ENCODE measurements at places on chromosomes 12 and 14.

- DNase-seq = no peak
Observed at GRCh38 chr14:69335371-69335771, 62.7 kb downstream of the ERH start.

- no peak for DNase-seq
Observed at GRCh38 chr12:128600886-128601285, 222.9 kb downstream of the SLC15A4 start.

DNA sequence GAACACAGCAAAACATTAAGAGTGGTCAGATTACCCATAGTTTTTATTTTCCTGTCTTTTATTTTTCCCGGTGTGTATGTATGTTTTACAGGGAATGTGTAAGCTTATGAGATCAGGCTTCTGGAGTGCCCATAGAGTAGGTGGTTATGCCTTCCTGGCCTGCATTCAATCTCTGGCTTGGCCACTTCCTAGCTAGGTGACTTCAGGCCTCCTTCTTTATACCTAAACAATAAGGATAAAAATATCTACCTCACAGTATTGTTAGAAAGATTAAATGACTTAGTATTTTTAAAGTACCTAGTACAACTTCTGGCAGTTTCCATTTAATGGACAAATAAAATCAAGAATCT is 42.4 kb downstream of the ITPR2 start:
- DNase-seq = no peak

GRCh38 chr14:61461808-61462275 is 140.5 kb downstream of the PRKCH start:
- peak; percentile 56 for DNase-seq

GRCh38 chr14:41051801-41052200 is 554.9 kb upstream of the LRFN5 start:
- no peak for DNase-seq

GRCh38 chr14:60381909-60382308 is 104.0 kb downstream of the C14orf39 start:
- no peak for DNase-seq

DNA sequence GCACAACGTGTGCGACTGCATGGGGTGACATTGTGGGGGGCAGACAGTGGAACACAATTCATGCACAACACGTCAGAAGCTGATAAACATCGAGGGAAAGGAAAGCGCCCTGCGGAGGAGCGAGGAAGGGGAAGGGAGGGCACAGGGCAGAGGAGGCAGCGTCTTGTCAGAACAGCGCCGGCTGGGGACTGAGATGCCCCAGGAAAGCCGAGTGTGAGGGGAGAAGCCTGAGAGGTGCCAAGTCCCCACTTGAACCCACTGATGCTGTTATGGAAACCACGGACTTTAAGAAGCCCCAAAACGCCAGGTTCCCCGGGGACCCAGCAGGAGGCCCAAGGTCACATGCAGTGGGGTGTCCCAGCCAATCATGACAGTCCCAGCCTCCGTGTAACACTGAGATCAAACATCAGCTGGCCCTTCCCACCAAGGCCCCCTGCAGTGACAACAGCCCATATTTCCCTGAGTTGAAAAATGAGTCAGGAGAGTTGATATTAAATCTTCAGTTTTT is 70.0 kb downstream of the GALNT9 start:
- DNase-seq = no peak

- DNase-seq = no peak
Observed at GRCh38 chr14:60093606-60094005, 1.9 kb downstream of the PCNX4 start.

DNA sequence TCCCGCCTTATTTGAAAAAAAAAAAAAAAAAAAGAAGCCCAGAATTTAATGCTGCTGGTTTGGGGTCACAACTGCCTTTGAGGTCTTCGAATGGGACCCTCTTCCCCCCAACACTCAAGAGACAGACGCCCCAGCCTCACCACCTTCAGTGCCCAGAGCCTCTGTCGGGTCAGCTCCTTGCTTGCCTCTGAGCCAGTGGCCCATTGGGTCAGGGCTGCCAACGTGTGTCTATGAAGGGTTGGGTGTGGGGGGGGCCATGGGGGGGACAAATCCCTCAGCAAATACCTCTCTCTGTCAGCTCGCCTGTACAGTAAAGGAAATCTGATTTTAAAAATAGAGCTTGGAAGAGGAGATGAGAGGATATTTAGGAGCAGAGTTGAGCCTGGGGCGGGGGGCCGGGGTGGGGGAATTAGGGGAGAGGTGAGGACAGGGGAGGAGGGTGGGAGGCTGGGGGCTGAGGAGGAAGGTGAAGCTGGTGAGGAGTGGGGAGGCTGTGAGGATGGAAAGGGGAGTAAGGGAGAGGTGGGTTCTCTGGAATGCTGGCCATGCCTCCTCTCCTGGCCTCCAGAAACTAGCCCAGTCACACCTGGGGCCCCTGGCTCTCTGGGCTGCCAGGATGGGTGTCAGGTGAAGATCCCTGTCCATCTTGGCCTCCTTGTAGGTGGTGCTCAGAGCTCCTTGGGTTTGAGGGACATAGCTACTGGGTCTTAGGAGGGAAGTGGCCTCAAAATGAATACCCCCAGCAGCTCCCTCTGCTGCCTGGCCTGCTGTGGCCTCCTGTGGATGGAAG is 13.3 kb downstream of the RTL1 start:
- no peak for DNase-seq

GRCh38 chr12:113470871-113471618 is 626 bp downstream of the LHX5 start:
- DNase-seq = no peak

GRCh38 chr12:131830335-131830913 is 2.2 kb downstream of the MMP17 start:
- DNase-seq = peak; percentile 89

DNA sequence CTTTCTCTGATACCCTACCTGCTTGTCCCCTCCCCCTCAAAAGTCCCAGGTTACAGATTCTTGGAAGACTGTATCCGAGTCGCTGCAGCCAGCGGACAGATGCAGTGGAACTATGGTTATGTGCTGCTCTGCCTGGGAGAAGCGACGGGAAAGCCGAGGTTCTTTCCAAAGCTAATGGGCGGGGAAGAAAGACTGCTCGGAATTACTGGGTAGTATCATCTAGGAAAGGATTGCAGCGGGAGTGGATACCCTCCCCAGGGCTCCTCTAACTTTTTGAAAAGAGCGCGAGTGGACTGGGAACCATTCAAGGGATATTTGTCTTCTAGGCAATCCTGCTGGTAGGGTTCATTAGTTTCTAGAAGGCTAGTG is 1.4 kb downstream of the PTHLH start:
- DNase-seq = no peak

- no peak for DNase-seq
Observed at GRCh38 chr12:108048686-108049085, 80.4 kb upstream of the WSCD2 start.

DNA sequence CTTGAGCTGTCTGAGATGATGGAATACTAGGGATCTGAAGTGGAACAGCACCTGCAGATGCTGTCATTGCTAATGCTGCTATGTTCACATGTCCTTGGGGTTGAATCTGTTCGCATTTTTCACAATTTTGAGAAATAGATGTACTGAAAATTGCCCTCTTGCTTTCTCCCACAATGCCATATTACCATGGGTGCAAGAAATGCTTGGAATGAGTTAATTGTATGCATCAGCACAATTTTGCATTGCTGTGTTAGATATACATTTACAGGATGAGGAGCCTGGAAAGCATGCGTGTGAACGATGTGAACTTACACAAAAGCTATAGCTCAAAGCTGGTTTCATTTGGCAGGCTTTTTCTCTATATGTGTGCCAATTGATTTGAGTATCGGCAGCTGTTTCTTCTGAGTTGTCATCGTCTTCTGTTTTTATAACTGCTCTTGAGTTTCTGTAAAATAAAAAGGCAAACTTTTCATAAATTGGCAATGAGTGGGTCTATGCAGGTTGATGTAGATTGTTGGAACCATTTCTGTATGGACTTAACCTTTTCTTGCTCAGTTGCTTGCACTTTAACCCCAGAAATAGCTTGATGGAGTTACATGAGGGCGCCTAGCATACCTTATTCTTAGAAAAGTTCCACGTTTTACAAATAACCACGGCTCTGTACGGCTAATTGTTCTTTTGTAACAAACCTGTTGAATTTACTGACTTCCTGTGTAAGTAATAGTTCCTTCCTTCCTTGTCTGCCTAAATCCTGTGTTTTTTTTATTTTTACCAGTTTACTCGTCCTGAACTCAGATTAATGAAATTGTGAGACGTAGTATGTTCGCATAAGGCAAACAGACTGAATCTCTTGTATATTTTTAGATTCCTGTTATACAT is 105.9 kb downstream of the FGD4 start:
- no peak for DNase-seq

DNA sequence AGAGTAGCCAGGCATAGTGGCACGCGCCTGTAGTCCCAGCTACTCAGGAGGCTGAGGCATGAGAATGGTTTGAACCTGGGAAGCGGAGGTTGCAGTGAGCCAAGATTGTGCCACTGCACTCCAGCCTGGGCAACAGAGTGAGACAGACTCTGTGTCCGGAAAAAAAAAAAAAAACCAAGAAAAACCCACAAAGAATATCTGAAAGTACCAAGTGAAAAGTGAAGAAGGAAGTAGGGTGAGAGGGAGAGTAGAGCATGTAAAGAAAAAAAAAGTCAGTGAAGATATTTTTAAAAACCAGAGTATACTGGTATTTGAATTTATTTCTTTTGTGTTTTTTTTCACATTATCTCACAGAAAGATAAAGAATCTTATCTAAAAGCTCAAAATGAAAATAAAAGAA is 43.3 kb upstream of the ISM2 start:
- DNase-seq = no peak

DNA sequence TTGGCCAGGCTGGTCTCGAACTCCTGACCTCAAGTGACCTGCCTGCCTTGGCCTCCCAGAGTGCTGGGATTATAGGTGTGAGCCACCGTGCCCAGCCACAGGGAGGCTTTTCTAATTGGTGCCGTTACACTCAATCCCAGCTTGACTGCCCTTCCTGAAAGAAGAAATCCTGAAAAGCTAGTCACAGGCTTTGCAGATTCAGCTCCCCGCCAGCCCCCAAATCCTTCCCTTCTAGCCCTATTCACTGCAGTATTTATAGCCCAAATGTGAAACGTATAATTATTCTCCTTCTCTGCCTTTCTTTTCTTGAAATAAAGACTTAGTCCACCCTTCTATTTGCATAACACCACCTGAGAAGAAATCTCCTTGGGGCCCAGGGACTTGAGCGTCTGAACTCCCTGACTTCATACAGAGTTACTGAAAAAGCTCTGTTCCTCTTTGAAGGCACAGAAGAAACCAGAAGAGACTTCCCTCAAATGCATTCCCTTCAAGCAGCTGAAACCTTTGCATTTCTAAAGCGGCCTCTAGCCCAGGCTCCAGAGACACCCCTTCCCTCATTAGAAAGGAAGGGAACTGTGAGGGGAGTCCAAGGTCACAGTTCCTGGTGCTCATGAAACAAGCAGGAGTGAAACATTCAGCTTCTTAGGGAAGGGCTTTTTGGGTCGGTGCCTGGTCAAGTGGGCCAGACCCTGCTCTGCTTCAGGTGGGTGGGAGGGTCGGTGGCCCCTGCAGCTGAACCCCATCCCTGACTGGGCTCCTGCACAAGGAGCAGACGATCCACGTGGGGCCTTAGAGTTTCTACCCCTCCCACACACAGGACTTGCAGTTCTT is 42.3 kb upstream of the BATF start:
- no peak for DNase-seq

DNA sequence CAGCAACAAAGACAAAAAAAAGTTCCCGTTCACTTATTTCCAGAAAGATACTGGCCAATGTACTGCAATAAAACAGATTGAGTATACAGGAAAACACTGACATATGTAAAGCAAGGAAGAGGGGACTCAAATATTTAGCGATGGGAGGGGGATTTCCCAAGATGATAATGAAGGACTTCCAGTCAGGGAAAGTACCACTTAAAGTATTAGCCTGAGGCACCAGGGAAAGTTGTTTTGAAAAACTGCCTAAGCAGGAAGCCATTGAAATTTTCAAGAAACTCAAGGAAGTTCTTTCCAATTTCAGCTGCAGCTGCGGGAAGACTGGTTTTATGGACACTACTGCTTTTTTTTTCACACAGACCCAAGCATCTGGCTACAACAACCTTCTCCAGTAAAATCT is 1007.4 kb upstream of the NOVA1 start:
- no peak for DNase-seq

DNA sequence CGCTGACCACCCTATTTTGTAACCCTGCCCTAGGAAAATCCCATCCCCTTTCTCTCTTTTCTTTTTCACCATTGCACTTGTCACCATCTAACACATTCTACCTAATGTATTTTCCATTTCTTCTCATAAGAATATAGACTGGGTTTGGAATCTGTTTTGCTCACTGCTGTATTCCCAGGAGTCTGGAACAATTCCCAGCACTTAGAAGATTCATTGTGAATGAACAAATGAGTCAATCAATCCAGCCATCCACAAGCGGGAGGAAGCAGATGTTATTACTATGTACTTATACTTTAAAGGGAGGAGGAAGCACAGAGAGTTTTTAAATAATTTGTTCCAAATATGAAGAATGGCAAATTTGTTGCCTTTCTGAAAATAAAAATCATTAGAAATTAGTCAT is 142.1 kb downstream of the KIF21A start:
- DNase-seq = no peak

DNA sequence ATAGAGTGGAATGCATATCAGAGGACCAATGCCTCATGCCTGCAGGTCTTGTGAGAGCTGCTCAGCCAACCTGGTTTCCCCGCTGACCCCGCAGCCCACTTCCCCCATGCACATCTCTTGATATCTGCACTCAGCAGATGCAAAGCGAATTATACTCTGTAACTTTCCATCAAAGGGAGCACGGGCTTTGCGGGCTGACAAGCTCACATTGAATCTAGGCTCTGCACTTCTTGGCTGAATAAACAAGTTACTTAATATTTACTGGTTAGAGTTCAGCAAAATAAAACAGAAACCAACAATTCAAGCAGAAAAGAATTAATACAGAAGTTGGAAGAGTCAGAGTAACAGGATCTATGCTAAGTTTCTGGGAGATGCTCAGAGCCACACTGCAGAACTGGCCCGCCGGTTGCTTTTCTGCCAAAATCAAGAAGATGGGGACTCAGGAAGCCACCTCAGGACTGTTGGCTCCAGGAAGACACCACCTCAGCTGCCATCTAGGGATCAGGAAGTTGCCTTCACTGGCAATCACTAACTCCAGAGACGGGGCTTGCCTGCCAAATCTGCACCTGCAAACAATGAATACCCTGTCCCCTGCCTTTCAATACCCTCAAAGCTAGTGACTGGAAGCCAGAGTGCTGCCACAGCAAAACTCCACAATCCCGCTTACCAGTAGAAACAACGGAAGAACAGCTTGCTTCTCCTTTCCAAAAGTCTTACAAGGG is 46.5 kb downstream of the NR1H4 start:
- DNase-seq = no peak

DNA sequence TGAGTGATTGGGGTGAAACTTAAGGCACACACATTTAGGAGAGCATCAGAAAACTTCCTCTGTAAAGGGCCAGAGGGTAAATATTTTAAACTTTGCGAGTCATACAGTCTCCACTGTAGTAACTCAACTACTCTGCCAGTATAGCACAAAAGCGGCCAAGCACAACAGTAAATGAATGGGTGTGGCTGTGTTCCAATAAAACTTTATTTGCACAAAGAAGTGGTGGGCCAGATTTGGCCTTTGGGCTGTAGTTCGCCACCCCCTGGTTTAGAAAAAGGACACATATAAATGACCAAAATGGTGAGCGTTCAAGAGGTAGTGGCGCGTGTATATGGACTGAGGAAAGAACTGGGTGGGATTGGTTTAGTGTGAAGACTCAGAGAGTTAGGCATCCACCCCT is 109.9 kb downstream of the CALM1 start:
- DNase-seq = no peak

GRCh38 chr12:52285851-52286530 is 5.3 kb downstream of the KRT81 start:
- no peak for DNase-seq

GRCh38 chr14:104980611-104981531 is 2.7 kb upstream of the AHNAK2 start:
- no peak for DNase-seq
